ENCODE measurements at places on chromosomes 2 and 18.

DNA sequence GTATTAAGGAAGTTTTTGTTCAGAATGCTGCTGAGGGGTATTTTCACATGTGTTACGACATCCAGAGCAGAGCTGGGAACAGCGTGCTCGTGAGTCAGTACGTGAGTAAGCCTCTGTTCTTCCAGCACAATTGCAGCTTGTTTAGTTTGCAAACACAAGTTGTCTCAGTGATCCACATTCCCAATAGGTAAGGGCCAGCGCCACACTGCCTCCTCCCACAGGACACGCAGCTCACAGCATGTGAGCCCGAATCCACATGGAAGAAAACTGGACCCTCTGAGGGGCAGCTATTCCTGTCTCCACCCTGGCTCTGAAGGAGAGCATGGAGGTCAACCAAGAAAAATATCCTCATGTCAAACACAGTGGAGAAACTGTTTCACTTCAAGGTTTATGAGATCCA is 173.9 kb upstream of the PID1 start:
- peak; percentile 81 for DNase-seq

- DNase-seq, result no peak
Observed at GRCh38 chr2:136468799-136469369, 296.5 kb upstream of the THSD7B start.

DNA sequence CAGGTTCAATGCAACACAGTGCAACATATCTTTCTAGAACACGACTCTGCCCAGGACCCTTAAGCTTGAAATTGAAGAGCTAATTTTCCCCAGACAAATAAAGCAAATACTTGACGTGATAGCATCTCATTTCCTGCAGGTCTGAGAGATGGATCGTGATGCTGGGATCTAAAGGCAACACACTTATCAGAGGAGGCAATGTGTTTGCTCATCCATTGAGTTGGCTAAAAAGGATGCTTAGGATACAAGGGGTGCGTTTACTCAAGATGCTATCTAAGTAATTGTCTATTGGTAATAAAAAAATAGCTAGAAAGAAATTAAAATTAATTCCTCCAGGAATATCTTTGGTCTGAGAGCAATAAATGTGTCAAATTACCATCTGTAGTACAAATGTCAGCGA is 129.0 kb downstream of the SOCS6 start:
- no peak for DNase-seq

GRCh38 chr18:62612776-62613175 is 90.0 kb downstream of the ZCCHC2 start:
- peak; percentile 84 for DNase-seq

- no peak for DNase-seq
Observed at GRCh38 chr2:98346311-98347236, at the start of gene CNGA3. Gene CNGA3 (plus strand): TSS chr2:98346456. CDS start chr2:98369976, 23,520 bp downstream.

DNA sequence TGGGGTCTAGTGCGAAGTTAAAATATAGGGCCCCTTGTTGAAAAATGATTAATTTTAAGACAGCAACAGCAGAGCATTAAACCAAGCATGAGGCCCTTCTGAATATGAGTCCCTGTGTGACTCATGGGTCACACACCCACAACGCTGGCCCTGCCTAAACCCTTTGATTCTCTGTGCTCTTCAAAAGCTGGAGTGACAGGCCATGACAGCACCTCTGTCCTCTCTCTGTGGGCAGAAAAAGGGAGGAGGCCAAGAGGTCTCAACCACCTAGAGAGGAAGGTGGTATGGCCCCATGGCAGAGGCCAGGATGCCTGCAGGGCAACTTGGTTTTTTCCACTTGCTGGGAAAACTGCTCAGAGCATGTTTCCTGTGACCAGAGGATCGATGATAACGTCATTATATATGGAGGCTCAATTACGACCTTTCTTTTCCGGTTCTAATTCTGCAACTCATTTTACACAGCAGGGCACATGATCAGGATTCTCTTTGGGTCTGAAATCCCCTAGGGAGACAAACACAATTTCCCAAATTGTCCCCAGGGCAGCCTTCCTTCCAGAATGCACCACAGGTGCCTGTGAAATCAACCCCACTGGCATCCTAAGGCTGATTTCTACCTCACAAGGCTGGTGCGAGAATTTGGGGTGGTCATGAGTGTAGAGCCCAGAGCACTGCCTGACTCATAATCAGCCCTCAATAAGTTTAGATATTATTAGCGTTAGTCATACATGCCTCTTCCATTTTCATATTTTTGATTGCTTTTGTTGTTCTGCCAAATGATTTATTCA is 102.0 kb upstream of the PPP1CB start:
- peak; percentile 71 for DNase-seq

GRCh38 chr2:19664646-19665045 is 237.1 kb downstream of the TTC32 start:
- no peak for DNase-seq

- DNase-seq, result peak; percentile 27
Observed at GRCh38 chr2:187959821-187960220, 331.9 kb upstream of the GULP1 start.

GRCh38 chr18:68848242-68848641 is 50.4 kb downstream of the CCDC102B start:
- no peak for DNase-seq

DNA sequence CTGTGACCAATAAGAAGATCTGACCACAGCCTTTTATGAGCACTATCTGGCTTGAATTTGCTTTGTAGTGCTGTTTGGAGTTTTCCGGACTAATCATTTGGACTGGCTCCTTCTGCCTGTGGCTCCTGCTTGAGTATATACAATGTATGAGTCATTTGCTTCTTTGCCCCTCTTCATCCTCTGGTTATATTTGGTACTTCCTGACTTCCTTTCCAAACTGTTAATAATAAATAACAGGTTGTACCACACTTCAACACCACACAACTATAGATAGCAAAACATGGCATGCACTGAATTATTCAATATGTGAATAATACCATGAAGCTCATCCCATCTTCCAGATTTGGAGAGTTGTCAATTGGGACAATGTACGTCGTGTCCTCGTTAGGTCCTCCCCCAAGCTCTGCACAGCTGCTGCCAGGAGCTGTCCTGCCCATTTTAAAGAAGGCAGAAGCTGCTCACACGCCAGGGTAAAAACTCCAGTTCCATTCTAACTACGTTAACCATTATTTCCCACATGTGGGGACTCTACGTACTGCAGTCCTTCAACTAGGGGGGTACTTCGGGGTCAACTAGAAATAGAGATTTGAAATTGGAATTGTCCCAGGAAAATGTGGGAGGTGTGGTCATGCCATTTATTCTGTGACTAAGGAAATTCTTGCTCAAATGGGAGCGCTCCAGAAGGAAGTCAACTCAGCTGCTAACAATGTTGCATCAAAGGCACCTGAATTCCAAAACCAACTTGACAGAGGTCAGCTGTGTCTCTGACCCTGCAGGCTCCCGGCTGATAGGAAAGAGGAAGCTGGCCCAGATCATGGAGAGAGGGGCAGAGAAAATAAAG is 38.1 kb downstream of the ST8SIA5 start:
- no peak for DNase-seq

DNA sequence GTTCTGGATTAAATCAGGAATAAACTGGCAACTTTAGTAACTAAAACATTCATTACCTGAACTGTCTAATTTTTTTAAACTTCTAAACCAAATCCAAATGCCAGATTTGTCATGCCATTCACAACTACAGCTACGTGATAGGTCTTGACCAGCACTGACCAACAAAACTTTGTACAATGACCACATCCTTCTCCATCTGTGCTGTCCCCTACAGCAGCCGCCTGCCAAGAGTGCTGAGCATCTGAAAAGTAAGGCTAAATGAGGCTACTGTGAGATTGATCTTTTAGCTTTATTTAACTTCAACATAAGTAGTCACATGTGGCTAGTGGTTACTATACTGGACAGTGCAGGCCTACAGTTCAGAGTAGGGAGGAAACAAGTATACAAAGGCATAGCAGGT is 7.6 kb downstream of the FAM168B start:
- no peak for DNase-seq

DNA sequence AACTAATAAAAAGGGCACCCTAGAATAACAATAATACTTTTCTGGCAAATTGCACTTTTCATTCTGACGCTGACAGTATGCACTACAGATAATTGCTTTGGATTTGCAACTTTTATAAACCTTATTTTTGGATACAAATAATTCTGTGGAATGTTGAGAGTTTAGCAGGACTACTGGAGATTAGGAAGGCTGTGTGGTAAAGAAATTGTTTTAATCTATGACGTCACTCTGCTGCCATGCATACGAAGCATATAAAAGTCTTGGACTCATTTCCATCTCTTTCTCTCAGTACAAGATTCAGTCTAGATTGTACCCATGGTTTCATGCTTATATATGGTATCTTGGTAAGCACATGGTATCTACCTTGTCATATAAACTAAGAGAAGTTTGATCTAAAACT is 28.1 kb upstream of the ZCCHC2 start:
- no peak for DNase-seq

GRCh38 chr2:23595601-23596251 is 210.7 kb downstream of the KLHL29 start:
- no peak for DNase-seq

DNA sequence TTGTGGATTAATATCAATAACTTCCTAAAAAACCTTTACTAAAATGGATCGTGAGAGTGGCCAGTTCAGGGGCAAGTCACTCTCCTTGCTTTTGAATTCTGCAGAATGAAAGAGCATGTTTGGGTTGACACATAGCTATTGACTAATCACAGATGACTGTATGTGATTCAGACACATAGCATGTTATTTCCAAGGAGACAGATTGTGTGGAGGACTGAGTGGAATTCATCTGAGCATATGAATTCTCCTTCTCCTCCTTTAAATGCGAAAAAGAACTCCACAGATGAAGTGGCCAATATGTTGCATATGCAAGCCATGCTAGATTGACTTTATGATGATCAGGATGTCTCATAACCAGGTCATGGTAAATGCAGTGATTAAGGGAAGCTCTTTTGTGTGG is 249.4 kb upstream of the FAM98A start:
- no peak for DNase-seq

- DNase-seq, result no peak
Observed at GRCh38 chr18:71125581-71125980, 836.7 kb downstream of the SOCS6 start.

- DNase-seq, result no peak
Observed at GRCh38 chr2:214034417-214034816, 376.4 kb upstream of the VWC2L start.

DNA sequence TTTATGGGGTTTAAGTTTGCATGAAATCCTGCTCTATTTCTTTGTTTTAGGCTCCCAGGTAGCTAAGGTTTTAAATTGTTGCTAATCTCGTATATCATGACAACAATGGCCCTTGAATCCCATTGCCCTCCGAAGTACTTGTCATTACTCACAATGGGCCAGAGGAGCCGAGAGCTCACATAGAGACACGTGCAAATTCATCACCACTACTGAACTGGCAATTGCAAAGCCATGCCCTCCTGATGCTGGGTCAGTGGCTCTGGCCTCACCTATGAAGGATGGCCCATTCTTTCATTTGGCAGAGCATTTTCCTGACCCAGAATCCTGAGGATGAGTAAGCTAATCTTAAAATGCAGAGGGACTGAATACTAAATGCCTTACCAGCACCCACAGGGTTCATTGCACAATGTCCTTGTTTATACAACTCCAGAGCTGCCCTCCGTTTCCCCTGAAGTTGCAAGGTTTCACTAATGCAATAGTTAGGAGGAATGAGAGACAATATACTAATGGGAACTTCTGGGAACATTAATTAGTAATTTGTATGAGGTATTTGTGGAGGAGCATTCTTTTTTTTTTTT is 71.6 kb upstream of the GAREM1 start:
- no peak for DNase-seq

DNA sequence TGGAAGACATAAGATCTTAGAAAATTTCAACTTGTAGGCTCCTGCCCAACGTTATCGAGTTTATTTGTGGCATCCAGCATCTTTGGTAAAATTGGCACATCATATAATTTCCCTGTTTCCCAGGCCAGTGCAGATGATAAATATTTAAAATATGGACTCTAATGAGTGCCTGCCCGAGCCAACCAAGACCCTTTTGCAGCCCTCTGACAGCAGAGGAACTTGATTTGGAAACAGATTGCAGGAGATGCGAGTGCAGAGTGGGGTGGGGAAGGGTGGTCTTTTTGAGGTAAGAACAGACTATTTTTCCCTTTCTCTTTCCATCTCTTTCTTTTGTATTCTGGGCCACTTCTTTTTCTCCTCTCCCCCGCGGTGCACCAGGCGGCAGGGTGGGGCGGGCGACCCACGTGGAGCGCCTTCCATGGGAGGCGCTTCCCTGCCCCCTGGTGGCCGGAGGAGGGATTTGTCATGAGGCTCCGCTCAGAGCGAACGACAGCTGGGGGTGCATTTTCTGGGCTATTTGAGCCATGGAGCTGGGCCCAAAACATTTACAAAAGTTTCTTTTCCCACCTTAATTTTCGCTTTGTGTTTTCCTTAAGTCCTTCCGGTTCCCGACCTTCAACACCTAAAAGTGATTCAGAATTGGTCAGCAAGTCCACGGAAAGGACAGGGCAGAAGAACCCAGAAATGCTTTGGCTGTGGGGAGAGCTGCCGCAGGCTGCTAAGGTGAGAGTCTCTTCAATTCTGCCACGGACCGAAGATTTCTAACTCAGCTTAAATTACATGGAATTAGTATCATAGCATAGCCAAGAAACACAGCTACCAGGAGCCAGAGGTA is 32.7 kb downstream of the LPIN1 start:
- peak; percentile 73 for DNase-seq

GRCh38 chr18:43061816-43062215 is 53.7 kb downstream of the RIT2 start:
- no peak for DNase-seq

DNA sequence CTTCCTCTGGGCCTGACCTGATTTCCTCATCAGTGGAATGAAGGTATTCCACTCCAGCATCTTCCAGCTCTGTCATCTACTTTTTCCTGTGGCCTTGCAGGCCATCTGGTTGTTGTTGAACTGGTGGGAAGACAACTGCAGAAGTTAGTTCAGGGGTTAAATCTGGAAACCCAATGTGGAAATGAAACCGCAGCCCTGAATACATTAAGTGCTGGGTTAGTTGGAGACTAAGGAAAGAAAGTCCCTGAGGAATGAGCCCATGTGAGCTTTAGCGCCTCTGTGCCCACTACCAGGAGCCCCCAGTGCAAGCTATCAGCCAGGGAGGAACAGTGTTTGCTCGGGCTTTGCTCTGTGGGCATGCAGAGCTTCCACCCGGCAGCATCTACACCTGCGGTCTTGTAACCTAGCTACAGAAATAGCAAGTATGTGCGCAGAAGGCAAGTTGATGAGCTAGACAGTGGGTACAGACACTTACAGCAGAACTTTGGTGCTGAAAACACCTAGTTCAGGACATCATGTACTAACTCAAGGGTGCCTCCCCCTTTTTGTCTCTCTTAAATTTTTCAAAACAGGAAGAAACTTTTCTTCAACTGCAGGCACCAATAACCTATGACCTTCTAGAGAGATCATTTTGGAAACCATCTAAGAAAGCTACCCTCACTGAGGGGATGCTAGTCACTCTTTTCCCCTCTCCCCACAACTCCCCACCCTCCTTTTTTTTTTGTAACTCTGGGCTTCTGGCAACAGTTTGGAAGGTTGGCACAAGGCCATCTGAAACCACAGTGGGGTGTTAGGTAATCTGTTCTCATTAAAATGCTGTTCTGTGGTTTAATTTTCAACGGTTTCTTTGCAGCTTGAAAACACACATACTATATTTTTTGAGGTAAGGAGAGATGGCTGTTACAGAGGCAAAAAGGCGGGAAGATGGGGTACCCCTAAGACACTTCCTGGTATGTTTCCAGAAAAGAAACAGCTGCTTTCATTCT is 18.3 kb upstream of the CXCR4 start:
- DNase-seq, result peak; percentile 65

All from inflammatory macrophage treated with lipopolysaccharide for 4 hours (primary cell).